ENCODE measurements at places on chromosomes 2 and 18. TPM values are rescaled to one million over a fixed set of nuclear protein-coding genes. Genes with fewer than 3 reads are reported as not detected.

Gene METTL8
- total RNA-seq = 21.6 TPM

Gene CCDC141
- 0.07 TPM for total RNA-seq

Gene AQP12B
- total RNA-seq = not detected

Gene RNU2-63P
- not detected for total RNA-seq

GRCh38 chr2:81077396-81077795 lies 772.8 kb upstream of the LRRTM1 start:
- no peaks in the 10 kb centered on the region for H3K27me3 ChIP-seq
- no peak overlapping the region for H3K27ac ChIP-seq
- H3K36me3 ChIP-seq = no peaks in the 10 kb centered on the region

Gene PLCD4
- total RNA-seq = 0.95 TPM

All from Calu3 (cell line).